ENCODE measurements at places on chromosomes 3 and 15.

DNA sequence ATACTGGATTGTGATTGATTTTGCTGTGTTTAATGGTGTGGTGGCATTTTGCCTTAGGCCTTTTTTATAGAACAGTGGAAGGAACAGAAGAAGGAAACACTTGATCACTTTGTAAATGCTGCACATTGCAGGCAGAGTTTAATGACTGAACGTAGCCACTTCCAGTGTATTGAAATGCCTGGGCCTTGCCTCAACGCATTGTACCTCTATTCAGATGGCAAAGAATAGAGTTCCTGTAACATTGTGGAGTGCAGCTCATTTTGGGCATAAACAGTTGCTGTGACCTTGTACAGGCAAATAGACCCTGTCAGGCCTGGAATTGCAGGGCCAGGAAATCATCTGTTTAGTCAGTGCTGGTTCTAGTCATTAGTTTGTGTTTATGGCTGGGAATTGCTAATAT is 225.0 kb downstream of the EPHA3 start:
- DNase-seq = no peak

DNA sequence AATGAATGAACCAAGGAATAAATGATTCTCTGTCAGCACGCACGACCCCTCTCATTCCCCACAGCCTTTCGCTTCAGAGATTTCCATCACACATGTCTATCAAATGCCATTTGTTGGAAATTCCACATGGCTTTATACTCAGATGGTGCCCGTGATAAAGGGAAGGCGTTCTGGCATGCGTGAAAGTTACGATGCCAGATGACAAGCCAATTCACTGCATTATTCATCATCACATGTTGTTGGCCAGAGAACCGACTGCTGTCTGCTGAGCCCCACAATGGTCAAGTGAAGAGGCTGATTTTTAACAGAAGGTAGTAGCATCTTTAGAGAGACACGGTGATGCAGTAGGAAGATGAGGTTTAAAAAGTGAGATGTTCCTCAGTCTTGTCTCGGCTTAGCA is 74.1 kb upstream of the FRMD4B start:
- no peak for DNase-seq

- no peak for DNase-seq
Observed at GRCh38 chr15:39968273-39969001, 34.5 kb downstream of the EIF2AK4 start.

- DNase-seq = no peak
Observed at GRCh38 chr3:153639631-153640030, 477.6 kb downstream of the RAP2B start.

GRCh38 chr3:159924411-159924810 is 64.2 kb upstream of the IL12A start:
- DNase-seq = no peak

DNA sequence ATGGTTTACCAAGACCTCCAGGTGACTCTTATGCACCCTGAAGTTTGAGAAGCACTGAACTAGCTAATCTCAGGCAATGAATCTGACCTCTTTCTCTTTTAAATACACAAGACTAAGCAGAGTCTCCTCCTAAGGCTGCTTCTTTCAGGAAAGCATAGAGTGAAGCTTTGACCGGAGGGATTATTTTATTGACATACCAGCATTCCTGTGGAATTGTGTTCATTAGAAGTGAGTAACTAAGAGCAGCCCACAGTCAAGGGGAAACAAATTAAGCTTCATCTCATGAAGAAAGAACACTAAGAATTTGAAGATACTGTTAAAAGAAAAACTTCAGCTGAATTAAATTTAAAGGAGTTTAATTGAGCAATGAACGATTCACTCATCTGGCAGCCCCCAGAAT is 963.5 kb downstream of the NTRK3 start:
- DNase-seq = no peak

- no peak for DNase-seq
Observed at GRCh38 chr3:355622-356021, 159.1 kb downstream of the CHL1 start.

GRCh38 chr3:173301647-173302046 is 95.9 kb upstream of the NLGN1 start:
- DNase-seq = no peak

DNA sequence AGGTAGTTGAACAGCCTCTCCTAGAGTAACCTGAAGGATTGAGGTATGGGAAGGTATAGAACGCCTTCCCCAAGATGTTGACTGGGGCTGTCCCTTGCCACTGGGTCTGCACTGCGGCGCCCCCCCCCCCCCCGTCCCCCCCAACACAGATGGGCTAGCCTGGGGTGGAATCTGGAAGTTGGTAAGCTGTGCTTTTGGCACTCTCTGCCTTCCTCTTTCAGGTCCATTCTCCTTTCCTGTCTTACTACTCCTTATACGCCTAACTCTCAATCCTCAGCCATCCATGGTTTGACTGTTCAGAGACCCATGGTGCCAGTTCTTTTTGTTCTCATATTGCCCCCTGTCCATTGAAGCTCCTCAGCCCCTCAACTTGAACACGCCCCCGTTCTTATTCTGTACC is 42.8 kb downstream of the MAP2K1 start:
- DNase-seq = no peak

DNA sequence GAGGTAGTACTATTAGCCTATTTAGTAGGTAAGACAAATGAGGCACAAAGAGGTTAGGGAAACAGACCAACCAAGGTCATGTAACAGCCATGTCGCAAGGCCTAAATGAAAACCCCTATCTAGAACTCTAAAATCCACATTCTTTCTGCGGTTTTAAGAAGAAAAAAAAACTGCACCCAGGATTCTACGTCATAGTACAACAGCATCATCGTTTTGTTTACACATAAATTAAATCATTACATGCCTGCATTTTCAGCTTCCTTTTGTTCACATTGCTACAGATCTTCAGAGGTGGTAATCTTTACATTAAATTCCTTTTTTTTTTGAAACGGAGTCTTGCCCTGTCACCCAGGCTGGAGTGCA is 548 bp upstream of the PSMD6 start:
- no peak for DNase-seq

DNA sequence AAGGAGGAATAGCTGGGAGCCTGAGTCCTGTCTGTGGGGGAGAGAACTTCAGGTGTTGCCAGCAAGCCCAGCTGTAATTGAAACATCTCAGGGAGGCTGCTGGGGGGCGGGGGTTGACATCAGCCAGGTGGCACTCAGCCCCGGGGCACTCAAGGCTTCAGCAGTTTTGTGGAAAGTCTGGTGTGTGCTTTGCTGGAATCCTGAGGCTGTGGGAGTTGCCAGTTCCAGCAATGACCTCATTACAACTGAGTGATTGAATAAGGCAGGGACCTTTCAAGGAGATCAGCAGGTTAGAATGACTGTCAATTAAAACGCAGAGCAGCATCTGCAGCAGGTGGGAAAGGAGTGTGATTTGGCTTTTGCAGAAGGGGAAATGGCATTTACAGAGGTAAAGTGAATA is 75.7 kb downstream of the FAM43A start:
- DNase-seq = no peak

- no peak for DNase-seq
Observed at GRCh38 chr15:46735115-46735514, 982.2 kb upstream of the SEMA6D start.

DNA sequence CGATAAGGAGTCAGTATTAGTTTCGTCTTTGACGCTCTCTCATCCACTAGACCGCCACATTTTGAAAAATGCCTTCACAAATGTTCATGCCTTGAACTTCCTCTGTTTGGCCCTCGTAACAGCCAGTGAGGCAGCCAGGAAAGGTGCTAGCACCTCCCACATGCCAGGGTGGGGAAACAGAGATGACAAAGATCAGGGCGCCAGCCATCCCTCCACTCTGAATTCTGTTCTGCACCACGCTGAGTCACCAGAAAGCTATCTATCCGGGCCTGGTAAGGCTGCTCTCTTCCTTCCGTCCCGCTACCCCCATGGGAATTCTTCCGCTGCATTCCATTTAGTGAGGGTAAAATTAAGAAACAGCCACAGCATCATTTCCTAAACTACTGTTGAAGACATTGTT is 31.3 kb upstream of the BCL2L10 start:
- no peak for DNase-seq
